ENCODE measurements at places on chromosomes 1 and 21.

DNA sequence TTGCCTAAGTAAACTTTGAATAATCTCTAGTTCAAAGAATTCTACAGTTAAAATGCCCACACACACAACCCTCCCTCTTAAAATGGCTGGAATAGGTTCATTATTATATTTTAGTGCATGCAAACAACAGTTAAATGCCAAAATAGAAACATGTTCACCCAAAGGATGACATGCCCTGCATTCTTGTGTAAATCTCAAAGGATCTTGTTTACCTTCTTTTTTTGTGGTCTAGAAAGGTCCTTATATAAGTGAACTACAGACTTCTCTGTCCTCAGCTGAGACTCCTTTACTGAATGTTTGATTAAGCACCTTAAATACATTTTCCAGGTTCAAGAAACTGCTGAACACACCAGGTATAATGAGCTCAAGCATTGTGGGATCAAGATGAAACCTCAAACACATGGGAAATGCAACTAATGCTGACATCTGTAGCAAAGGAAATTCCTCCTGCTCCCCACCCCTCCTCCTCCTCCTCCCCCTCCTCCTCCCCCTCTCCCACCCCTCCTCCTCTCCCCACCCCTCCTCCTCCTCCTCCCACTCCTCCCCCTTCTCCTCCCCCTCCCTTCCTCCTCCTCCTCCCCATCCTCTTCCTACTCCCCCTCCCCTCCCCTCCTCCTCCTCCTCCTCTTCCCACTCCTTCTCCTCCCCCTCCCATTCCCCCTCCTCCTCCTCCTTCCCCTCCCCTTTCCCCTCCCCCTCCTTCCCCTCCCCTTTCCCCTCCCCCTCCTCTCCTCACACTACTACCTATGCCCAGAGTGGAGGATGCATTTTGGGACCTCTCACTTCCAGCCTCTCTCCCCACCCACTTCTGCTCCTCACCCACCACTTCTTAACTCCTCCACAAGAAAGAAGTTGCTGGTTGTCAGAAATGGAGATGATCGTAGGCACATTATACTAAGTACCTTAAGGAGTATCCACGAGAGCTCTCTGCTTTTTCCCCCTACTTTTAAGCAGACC lies 233.9 kb downstream of the MRPL39 start:
- DNase-seq, result no peak

DNA sequence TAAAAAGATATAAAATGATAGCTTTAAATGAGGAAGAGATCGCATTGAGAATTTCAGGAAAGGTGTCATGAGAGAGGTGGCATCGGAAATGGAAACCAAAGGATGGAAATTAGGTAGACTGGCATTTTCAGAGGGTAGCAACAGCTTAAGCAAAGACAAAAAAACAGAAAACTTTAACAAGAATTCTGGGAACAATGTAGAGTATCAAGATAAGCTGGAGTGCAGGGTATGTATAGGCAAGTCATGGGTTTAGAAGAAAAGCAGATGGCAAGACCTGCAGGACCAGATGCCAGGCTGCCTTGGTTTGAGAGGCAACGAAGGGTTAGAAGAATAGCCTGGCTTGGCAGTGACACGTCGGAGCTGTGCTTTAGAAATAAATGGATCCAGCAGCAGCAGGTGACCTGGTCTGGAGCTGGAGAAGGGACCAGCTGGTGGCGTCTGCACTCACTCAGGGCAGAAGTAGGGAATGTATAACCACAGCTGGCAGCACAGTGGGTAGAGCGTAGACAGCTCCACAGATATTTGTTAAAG lies 149.4 kb upstream of the TIAM1 start:
- no peak for DNase-seq

DNA sequence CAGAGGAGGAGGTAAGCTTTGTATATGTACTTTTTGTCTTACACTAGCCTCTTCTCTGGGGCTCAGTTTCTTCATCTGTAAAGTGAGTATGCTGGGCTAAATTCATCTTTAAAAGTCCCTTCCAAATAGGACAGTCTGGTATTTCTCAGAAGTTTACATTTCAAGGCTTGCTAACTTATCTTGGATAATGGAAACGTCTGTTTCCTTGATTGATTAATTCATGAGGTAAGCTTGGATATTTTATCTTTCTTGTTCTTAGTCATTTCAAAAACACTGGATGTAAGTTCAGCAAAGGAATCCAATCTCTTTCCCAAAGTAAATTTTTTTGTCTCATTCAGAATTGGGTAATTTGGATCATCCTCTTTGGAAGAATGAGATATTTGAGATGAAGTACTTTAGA lies 111.0 kb downstream of the EDEM3 start:
- no peak for DNase-seq

DNA sequence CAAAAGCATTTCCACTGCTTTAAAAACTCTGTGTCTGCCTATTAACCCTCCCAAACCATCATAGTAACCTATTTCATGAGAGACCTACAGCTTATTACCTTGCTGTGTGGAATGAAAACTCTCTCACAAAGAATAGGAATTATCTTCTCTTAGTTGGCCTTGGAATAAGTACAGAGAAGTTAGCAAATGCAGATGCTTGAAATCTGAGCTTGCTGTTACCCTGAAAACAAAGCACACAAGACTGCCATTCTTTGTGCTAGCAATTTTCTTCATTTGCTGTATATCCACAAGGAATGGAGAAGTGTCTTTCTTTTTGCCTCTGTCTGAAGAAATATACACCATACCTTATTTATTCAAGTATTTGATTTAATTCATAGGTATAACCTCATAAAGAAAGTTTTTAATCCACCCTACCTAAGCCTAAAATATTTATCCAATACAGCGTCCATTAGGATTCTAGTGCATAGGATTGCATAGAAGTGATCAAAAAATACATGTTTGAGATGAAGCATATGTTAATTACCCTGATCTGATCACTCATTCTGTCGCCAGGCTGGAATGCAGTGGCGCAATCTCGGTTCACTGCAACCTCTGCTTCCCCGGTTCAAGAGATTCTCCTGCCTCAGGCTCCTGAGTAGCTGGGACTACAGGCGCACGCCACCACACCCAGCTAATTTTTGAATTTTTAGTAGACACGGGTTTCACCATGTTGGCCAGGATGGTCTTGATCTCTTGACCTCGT lies 451.1 kb downstream of the LTN1 start:
- DNase-seq, result no peak

DNA sequence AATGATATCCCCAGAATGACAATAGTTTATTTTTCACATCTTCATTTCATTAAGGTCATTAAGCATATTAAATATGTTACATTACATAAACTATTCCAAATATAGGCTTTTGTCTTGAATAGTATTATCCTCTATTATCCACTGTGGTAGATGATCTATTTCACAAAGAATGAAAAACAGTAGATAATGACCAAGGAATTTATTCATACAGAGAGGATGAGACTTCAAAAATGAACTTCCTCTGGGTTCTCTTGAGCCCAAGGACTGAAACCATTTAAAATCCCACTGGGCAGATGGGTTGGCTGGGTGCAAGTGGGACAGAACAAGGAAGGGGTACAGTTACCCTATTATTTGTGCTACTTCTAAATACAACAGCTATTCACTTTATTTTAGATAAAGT lies 33.0 kb downstream of the PTPN14 start:
- no peak for DNase-seq

DNA sequence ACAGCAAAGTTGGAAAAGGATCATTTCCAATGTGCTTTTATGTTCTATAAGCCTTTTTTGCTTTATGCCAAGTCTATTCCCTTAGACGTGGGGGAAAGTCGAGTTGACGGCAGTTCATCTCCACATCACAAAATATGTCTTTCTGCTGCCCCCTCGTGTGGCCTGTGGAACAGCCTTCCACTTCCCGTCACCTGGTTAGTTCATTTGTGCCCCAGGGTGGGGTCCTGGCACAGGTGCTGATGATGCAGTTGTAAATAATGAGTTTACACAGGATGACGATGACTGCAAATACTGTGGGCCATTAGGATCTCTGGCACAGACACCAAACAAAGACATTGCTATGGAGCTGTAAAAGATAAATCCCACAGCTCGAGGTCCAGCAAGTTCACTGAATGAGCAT lies 10.0 kb upstream of the OTUD3 start:
- no peak for DNase-seq

DNA sequence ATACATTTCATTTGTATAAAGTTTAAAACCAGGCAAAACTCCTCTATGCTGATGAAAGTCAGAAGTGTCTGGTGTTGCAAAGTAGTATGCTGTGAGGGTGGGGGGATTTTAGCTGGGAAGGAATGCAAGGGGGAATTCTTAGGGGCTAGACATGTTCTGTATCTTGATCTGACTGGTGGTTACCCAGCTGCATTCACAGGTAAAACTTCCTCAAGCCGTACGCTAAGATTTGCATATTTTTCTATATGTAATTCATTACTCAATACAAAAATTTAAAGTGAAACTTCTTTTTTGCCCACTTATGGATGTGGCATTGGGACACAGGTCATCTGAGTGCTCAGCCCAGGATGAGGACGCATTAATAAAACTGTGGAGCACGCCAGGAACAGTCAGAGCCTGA lies 323.3 kb downstream of the PAPPA2 start:
- no peak for DNase-seq

DNA sequence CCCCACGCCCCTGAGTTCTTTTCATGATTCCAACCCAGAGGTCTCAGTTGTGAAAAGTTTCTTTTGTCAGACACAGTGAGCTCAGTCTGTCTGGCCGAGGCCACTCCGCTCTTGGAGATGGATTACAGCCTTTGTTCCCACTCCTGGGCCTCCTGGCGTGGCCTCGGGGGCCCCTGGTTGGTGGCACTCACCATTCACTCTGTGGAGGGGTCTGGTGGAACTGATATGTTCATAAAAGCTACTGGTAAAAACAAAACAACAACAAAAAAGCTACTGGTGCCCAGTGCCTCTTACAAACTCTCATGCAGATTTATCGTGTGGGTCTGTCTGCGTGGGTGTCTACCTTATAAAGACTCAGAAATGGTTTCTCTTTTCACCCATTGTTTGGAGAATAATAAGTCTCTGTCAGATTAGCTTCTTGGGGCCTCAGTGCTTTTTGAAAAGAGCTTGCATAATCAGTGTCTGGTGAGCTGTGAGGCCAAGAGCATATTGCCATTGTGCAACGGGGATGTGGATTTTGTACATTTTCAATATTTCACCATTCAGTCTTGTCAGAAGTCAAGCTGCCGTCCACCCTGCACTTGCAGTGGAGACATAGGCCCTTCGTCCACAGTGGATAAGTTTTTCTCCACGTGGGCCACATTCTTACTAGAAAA lies 86.7 kb downstream of the GALNT2 start:
- DNase-seq, result no peak

GRCh38 chr1:22837332-22837731 lies 126.7 kb downstream of the EPHB2 start:
- no peak for DNase-seq

DNA sequence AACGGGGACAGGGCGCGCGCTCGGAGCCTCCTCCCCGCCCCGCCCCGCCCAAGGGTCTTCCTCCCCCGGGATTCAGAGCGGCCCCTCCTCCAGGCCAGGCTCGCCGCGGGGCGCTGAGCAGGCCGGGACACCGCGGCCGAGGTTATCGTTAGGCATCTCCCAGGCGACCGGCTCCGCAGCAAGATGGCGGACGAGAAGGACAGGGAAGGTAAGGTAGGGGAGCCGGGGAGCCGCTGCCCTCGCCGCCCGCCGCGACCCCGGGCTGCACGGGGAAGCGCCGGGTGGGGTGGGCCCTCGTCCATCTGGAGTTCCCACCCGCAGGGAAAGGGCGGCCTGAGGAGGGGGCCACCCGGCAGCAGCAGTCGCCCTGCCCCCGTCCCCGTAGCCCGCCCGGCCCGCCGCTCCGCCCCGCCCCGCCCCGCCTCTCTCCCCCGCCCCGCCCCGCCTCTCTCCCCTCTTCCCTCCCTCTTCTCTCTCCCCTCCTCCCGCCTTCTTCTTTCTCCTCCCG lies 105.9 kb upstream of the HNRNPU start:
- no peak for DNase-seq

DNA sequence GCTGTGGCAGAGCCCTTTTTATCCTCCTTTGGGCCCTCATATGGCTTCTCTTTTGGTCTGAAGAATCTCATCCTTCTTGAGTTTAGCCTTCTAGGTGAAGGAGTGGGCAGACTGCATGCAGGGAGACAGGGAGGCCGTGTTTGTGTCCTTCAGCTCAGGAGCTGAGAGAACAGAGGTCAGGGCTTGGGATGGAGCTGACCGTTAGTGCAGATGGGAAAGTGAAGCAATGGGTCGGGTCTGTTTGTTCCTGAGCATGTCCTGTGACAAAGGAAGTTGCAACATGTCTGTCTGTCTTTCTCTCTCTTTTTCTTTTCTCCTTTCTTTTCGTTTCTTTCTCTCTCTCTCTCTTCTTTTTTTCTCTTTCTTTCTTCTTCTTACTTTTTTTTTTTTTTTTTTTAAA lies 14.9 kb downstream of the MAPKAPK2 start:
- DNase-seq, result no peak

- DNase-seq, result no peak
Observed at GRCh38 chr21:10463156-10463555, 58.2 kb upstream of the TPTE start.

- DNase-seq, result no peak
Observed at GRCh38 chr1:229729916-229730315, 103.9 kb downstream of the URB2 start.

DNA sequence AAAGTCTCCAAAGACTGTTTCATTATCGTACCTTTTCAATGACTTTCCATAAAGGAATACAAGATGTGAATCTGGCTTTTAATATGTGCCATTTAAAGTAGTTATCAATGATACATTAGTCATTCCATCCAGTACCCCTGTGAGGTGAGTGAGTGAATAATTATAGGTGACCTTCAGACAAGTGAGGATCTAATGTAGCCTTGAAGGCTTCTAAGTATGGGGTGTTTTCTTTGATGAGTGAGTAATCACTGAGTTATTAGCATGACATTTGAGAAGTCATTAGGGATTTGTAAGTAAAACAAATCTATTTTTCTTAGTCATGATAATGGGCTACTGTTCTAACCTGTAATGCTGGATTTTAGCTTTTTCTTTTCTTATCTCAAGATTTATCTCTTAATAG lies 831.4 kb downstream of the ADGRL2 start:
- no peak for DNase-seq

GRCh38 chr1:161987303-161987702 lies 36.4 kb downstream of the OLFML2B start:
- DNase-seq, result no peak

GRCh38 chr1:3598051-3598491 lies 13.2 kb downstream of the MEGF6 start:
- no peak for DNase-seq

DNA sequence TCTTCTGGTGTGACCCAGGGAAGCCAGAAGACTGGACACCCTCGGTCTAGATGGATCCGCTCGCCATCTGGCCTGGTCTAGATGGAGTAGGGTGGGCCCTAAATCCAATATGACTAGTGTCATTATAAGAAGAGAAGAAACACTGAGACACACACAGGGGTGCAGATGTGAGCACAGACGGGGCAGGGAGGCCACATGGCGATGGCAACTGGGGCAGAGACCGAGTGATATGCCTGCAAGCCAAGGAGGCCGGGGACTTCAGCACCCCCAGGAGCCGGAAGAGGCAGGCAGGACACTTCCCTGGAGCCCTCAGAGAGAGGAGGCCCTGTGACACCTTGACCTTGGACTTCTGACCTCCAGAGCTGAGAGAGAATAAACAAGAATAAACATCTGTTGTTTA lies 5.6 kb upstream of the TFF3 start:
- no peak for DNase-seq

GRCh38 chr1:91057784-91058183 lies 35.9 kb upstream of the ZNF644 start:
- no peak for DNase-seq

- DNase-seq, result no peak
Observed at GRCh38 chr21:17436626-17437111, 76.2 kb upstream of the CXADR start.

Data from activated CD4-positive, alpha-beta T cell treated with anti-CD3 and anti-CD28 coated beads, Interleukin-2, amount 50 U/mL, for 1 hour (primary cell).